Suprapubic skin (tissue), 4 donors: ENCODE measurements at places on chromosomes 16 and 17. TPM values are rescaled to one million over a fixed set of nuclear protein-coding genes. Genes with fewer than 3 reads are reported as not detected.

DNA sequence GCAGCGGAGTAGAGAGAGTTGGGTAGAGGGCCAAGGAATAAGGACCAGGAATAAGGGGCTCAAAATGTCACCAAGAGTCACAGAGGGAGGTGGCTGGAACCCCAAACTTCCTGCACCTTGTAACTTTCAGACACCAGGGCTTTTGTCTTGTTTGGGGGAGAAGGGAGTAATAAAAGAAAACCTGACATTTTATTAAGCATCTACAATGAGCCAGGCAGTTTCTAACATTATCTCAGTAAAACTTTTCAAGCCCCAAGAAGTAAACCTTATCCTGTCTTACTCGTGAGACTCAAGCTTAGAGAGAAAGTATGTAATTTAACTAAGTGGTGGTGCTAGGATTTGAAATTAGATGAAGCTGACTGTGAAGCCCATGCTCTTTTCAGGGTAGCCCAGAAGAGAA, 848 bp upstream of the MTMR4 start:
- no peak for DNase-seq
- peaks cover 30% of the 10 kb centered on the region for H3K36me3 ChIP-seq
- H3K27ac ChIP-seq = peak overlapping the region; percentile 76
- H3K27me3 ChIP-seq = no peaks in the 10 kb centered on the region
- peak overlapping the region; percentile 85 for H3K4me3 ChIP-seq

GRCh38 chr16:87757841-87758426, 7.9 kb downstream of the KLHDC4 start:
- H3K27ac ChIP-seq = no peak overlapping the region
- DNase-seq = no peak

DNA sequence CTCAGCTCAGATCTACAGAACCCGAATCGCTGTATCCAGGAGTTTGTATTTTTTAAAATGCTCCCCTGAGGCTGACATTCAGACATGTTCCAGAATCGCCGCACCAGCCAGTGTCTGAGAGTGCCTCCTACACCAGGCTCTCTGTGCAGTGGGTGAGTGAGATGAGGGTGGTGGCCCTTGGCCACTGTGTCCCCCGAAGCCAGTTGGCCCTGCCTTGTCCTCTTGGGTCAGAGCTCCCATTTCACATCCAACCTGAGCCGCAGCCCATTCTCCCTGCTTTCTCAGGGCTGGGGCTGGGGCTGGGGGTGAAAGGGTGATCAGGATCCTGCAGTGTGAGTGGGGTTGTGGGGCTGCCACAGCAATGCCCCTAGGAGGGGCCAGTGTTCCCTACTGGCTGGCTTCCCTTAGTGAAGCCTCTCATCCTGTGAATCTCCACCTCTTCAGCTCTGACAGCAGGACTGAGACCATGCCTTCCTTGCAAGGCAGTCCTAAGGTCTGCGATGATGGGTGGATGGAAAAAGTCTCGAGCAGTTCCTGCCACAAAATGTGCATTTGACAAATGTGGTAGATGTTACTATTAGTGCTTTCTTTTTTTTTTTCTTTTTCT, 12.9 kb upstream of the MYCBPAP start:
- no peak for DNase-seq
- no peaks in the 10 kb centered on the region for H3K36me3 ChIP-seq
- H3K4me3 ChIP-seq = no peak overlapping the region
- H3K27me3 ChIP-seq = no peaks in the 10 kb centered on the region
- H3K4me1 ChIP-seq = no peaks in the 10 kb centered on the region

Gene TMIGD1
- total RNA-seq = not detected

GRCh38 chr16:73735954-73736353, 560.7 kb upstream of the PSMD7 start:
- no peak for DNase-seq
- H3K4me3 ChIP-seq = no peak overlapping the region
- no peaks in the 10 kb centered on the region for H3K27me3 ChIP-seq
- H3K36me3 ChIP-seq = no peaks in the 10 kb centered on the region
- no peak overlapping the region for H3K27ac ChIP-seq
- H3K4me1 ChIP-seq = no peaks in the 10 kb centered on the region

GRCh38 chr16:58054289-58054688, 28.7 kb downstream of the MMP15 start:
- H3K27ac ChIP-seq = no peak overlapping the region
- no peak for DNase-seq
- H3K27me3 ChIP-seq = no peaks in the 10 kb centered on the region
- H3K4me3 ChIP-seq = no peak overlapping the region
- no peaks in the 10 kb centered on the region for H3K36me3 ChIP-seq
- H3K4me1 ChIP-seq = no peaks in the 10 kb centered on the region

GRCh38 chr16:64990101-64990500, 131.8 kb downstream of the CDH11 start:
- H3K4me1 ChIP-seq = peaks cover 3% of the 10 kb centered on the region
- no peak for DNase-seq
- H3K4me3 ChIP-seq = no peak overlapping the region
- H3K27ac ChIP-seq = no peak overlapping the region
- H3K27me3 ChIP-seq = no peaks in the 10 kb centered on the region

DNA sequence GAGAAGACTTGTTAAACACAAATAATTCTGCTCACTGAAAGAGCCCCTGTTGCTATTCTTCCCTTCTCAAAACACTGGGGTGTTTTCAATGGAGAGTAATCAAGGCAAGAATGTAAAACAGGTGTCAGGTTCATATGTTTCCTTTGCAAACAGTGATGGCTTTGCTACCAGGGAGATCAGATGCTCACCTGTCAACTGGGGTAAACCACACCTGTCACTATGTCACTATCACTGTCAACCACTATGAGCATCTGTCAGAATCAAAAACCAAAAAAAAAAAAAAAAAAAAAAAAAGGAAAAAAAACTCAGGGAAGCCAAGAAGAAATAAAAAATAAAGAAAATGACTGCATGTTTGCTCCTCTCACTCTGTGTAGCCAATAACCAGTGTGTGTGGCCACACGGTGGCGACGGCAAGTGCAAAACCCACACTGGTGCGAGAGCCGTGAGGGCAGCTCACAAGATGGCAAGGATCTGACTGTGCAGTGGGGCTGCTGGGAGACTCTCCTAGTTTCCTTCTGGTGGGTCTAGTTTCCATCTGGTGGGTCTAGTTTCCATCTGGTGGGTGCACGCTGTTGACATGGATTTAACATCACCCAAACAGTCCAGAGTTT, 22.7 kb downstream of the USP22 start:
- H3K27me3 ChIP-seq = no peaks in the 10 kb centered on the region
- no peak overlapping the region for H3K4me3 ChIP-seq
- DNase-seq = no peak
- H3K4me1 ChIP-seq = peaks cover 13% of the 10 kb centered on the region

GRCh38 chr17:69801368-69801767, 273.7 kb upstream of the KCNJ16 start:
- no peaks in the 10 kb centered on the region for H3K36me3 ChIP-seq
- H3K27me3 ChIP-seq = no peaks in the 10 kb centered on the region
- H3K4me1 ChIP-seq = no peaks in the 10 kb centered on the region
- no peak overlapping the region for H3K27ac ChIP-seq
- H3K4me3 ChIP-seq = no peak overlapping the region
- no peak for DNase-seq

- peaks cover 17% of the 10 kb centered on the region for H3K4me1 ChIP-seq
- H3K36me3 ChIP-seq = no peaks in the 10 kb centered on the region
- peak overlapping the region; percentile 84 for H3K27ac ChIP-seq
- peak; percentile 87 for DNase-seq
- H3K27me3 ChIP-seq = no peaks in the 10 kb centered on the region
Measured at GRCh38 chr17:3512505-3513171, 36.8 kb downstream of the ASPA start.

GRCh38 chr17:72618001-72618509, 474.4 kb downstream of the SLC39A11 start:
- no peak for DNase-seq
- peak overlapping the region; percentile 39 for H3K27ac ChIP-seq
- H3K4me3 ChIP-seq = peak overlapping the region; percentile 6
- H3K36me3 ChIP-seq = no peaks in the 10 kb centered on the region

DNA sequence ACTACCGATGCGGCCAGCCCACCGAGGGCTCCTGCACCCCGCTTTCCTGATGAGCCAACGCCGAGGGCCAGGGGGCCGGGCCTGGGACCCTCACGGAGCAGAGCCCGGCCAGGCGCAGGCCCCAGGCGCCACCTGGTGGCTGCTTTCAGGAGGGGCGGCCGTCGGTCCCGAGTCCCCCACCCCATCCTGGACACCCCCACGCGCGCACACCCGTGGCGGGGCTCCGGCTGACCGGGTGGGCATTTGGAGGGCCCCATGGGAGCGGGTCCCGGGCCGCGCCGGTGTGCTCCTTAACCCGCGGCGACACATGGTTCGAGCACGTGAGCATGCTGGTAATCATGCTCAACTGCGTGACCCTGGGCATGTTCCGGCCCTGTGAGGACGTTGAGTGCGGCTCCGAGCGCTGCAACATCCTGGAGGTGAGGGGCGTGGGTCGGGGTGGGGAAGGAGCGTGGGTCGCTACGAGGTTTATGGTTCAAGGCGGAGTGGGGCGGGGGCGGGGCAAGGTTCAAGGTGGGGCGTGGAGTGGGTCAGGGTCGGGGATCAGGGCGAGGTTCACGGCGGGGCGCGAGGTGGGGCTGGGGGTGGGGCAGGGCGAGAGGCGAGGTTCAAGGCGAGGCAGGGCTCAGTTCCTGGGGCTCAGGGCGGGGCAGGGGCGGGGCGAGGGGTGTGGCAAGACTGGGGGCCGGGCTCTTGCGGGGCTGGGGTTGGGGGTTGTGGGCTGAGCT, 30.2 kb downstream of the TPSG1 start:
- H3K36me3 ChIP-seq = no peaks in the 10 kb centered on the region
- H3K4me1 ChIP-seq = no peaks in the 10 kb centered on the region
- DNase-seq = no peak

- peak; percentile 70 for DNase-seq
- no peaks in the 10 kb centered on the region for H3K36me3 ChIP-seq
- H3K4me1 ChIP-seq = peaks cover 19% of the 10 kb centered on the region
- peak overlapping the region; percentile 60 for H3K4me3 ChIP-seq
- H3K27me3 ChIP-seq = peaks cover 2% of the 10 kb centered on the region
Measured at GRCh38 chr17:8326511-8327302, 12.9 kb upstream of the ODF4 start.

GRCh38 chr16:69283851-69284250, 27.3 kb upstream of the VPS4A start:
- peaks cover 5% of the 10 kb centered on the region for H3K4me1 ChIP-seq
- no peak for DNase-seq
- H3K4me3 ChIP-seq = no peak overlapping the region
- H3K36me3 ChIP-seq = peaks cover 19% of the 10 kb centered on the region
- H3K27ac ChIP-seq = no peak overlapping the region

DNA sequence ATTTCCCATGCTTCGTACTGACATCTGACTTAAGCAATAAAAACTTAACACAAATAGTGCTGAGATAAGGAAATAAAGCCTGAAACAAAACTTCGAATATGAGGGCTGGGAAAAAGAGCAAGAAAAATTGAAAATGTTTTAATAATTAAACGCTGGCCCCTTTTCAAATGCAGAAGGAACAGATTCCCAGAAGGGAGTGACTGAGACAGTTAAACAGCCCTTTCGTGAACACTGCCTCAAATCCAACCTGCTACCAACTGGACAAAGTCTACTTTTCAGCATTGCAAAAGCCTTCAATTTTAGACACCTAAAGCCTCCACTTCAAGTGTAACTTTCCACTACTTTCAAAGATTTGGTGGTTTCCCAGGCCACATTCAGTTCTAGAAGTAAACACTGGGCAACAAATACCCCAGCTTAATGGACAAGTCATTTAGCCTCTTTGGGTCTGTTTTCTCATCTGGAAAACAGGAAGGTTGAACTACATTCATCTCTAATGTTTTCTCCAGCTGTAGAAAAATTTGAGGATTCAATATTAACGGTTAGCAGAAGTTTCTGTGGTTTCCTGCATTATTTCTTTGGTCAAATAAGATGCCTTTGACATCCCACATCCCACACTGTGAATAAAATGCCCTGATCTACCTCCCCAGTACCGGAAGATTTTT, 11.8 kb downstream of the RFFL start:
- no peak for DNase-seq
- no peaks in the 10 kb centered on the region for H3K36me3 ChIP-seq
- H3K4me3 ChIP-seq = no peak overlapping the region
- H3K27ac ChIP-seq = peak overlapping the region; percentile 57

Gene KRTAP9-9
- total RNA-seq = 53.1 TPM

GRCh38 chr17:56604691-56605290, 11.3 kb downstream of the NOG start:
- no peaks in the 10 kb centered on the region for H3K4me1 ChIP-seq
- H3K27me3 ChIP-seq = peaks cover 45% of the 10 kb centered on the region
- no peak overlapping the region for H3K4me3 ChIP-seq
- H3K27ac ChIP-seq = no peak overlapping the region

- no peak for DNase-seq
- peaks cover 4% of the 10 kb centered on the region for H3K27me3 ChIP-seq
- H3K36me3 ChIP-seq = no peaks in the 10 kb centered on the region
- no peak overlapping the region for H3K27ac ChIP-seq
- H3K4me1 ChIP-seq = no peaks in the 10 kb centered on the region
Measured at GRCh38 chr17:67025216-67025792, 19.1 kb upstream of the CACNG1 start.

DNA sequence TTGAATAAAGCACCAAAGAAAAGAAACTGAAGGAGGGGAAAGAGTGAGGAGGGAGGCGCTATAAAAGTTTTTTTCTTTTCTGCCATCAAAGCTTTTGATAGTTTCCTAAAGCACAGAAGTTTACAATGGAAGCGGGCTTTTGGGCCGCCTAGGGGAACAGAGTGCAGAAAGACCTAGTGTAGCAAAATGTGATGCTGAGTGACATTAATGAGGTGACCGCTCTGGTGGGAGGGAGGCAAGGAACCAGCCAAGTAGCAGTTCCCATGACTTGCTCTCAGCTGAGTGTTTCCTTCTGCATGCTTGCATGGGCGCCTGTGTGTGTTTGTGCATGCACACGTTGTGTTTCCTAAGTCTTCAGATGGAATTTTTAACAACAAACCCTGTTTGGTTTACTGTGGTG, 15.5 kb downstream of the MSI2 start:
- H3K27me3 ChIP-seq = no peaks in the 10 kb centered on the region
- no peak overlapping the region for H3K27ac ChIP-seq
- H3K4me3 ChIP-seq = no peak overlapping the region

Gene AURKB
- 18.2 TPM for total RNA-seq

Gene CBX2
- 2.2 TPM for total RNA-seq

Gene KRTAP1-5
- 63.2 TPM for total RNA-seq

DNA sequence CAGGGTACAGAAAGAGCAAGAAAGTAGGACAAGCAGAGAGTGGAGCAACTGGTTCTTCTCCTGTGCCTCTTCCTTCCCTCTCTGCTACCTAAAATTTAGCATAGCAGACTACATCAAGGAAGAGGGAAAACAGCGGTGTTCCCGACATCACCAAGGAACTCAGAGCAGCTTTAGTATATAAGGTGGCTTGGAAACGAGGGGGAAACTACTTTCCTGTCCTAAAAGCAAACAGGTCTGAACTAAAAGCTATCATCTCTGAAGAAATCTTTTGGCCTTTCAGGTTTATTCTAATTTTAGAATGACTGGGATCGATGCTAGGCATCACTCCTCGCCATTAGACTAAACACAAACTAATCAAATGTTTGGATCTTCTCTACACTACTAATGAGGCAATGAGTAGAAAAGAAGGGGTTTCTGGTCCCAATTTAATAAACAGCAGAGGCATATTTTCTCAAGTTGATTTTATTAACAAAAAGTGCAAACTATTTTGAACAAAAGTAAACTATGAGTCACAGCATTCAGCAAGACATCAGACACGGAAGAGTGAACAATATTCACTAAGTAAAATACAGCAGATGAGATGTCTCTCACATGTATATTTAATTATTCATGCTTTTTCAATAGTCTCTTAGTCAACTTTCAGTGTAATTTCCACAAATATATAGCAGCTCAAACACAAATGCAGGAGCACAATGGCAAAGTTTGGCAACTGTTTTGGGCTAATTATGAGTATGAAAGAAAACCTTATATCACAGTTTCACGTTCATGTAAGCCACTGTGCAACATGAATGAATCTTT, 108.7 kb downstream of the TRIM37 start:
- H3K4me3 ChIP-seq = no peak overlapping the region
- no peaks in the 10 kb centered on the region for H3K27me3 ChIP-seq
- H3K36me3 ChIP-seq = peaks cover 28% of the 10 kb centered on the region
- no peak overlapping the region for H3K27ac ChIP-seq

Gene TNFRSF17
- not detected for total RNA-seq

Gene KRT20
- not detected for total RNA-seq

Gene CES3
- 1.4 TPM for total RNA-seq
